Type B pancreatic cell (in vitro differentiated cells): ENCODE measurements at places on chromosomes 7 and 10.

- peak; percentile 76 for DNase-seq
Measured at GRCh38 chr10:119207713-119208552, 562 bp downstream of the GRK5 start.

GRCh38 chr10:48307711-48308018 is 1.2 kb downstream of the MAPK8 start:
- DNase-seq, result no peak

GRCh38 chr10:18767981-18768380 is 108.8 kb downstream of the ARL5B start:
- no peak for DNase-seq

GRCh38 chr7:141079219-141079618 is 5.4 kb downstream of the TMEM178B start:
- DNase-seq, result no peak

GRCh38 chr10:46312953-46313352 is 26.2 kb downstream of the ANTXRL start:
- DNase-seq, result peak; percentile 42

DNA sequence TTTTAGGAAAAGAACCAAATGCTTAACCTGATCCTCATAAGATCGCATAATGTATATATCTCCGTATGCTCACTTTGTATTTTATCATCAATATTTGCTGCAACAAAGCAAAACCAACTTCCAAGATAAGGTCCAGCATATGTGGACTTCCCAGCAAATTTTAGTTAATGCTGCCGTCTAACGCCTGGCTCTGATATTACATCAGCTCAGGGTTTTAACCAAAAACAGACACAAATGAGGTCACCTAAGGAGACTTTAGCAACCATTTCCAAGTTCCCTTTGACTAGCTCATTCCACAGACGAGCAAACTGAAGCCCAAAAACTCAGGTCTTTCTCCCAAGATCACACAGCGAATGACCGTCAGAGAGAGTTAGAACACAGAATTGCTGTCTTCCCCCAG is 59.4 kb upstream of the UCN3 start:
- DNase-seq, result no peak

DNA sequence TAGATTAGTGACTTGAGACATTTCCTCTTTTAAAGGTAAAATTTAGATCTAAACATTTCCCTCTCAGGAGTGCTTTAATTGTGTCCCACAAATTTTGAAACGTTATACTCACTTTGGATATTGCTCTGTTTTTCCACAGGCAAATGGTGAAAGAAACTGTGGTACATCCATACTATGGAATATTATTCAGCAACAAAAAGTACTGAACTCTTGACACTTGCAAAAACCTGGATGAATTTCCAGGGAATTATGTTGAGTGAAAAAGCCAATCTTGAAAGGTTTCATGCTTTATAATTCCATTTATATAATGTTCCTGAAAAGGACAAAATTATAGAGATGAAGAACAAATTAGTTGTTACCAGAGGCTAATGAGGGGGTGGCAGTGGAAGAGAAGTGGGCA is 153.3 kb upstream of the SVIL start:
- DNase-seq, result no peak

DNA sequence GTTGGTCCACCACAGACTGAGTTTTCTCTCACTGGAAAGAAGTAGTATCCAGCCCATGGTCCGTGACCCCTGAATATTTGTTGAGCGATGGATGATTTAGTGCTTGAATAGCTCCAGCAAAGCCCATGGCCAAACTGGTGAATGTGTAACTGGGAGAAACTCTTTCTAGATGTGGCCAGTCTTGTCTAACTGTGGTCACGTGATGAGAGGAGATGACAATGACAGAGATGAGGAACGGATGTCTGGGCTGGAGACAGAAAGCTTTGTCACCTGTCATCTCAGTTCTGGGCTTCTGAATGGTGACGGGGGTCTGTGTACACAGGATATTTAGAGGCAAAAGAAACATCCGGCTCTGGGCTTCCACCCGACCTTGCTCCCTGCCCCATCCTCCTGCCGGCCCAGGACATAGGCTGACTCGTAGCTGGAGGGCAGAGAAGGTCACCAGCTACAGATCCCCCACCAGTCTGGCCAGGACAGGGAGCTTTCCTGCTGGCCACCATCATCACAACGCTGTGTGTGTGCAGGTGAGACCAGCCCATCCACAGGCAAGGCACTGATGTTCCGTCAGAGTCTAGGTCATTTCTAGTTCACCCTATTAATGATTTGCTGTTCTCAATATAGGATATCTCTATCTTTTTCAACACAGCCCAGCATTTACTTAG is 152.5 kb upstream of the TNS3 start:
- DNase-seq, result no peak

GRCh38 chr7:123787220-123788007 is 38.6 kb upstream of the WASL start:
- no peak for DNase-seq

GRCh38 chr7:27740449-27741086 is 606 bp downstream of the TAX1BP1 start:
- DNase-seq, result peak; percentile 90

DNA sequence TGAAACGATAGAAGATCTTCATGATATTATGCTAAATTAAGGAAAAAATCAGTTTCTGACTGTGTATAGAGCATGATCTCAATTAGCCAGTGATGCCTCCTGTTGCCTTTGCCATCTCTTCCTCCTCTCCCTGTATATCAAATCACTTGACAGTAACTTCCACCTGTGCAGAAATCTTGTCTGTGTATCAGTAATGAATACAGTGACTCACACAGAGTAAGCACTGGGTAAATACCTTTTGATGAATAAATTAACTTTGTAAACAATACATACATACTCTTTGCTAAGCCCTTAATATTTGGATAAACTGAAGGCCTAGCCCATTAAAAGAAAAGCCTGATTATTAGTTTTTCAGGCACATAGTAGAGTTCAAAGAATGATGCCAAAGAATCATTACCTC is 610.6 kb upstream of the NRP1 start:
- DNase-seq, result no peak

DNA sequence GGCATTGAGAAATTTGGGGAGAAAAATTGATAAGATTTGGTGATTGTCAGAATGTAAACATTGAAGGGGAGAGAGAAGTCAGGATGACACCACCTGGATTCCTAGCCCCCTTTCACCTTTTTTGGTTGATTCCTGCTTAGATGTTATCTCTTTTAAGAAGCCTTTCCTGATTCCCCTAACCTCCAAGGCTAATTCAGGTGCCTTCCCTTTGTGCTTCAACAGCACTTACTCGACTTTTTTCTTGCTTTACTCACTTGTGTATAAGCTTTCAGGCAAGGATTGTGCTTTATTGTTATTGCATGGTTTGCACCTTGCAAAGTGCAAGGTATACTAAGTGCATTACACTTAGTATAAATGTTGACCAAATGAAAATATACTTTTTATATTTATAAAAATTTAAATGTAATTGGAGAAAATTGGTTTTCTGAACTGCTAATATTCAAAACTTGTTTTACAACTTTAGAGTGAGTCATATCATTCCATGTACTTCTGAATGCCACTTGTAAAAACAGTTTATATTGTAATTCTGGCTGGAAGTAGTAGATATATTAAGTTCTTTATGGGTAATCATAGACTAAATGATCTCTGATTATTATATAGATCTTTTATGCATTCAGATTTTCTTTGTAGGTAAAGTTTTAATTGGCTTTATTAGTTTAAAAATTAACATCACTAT is 13.2 kb downstream of the SHOC2 start:
- no peak for DNase-seq

- DNase-seq, result no peak
Measured at GRCh38 chr10:31581741-31582323, 262.8 kb downstream of the ZEB1 start.

DNA sequence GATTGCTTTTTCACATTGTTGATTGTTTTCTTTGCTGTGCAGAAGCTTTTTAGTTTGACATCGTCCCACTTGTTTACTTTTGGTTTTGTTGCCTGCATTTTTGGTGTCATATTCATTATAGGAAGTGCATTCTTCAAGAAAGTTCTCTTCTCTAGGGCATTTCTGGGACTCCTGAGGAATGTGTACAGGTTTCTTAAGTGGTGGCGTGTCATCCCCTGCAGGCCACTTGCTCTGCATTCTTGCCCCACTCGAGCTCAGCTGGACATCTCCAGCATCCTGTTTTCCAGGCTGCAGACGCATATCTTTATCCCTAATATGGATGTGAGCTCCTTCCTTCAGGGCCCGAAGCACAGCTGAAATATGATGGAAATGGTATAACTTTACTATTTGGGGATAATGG is 255.6 kb upstream of the HABP2 start:
- no peak for DNase-seq

DNA sequence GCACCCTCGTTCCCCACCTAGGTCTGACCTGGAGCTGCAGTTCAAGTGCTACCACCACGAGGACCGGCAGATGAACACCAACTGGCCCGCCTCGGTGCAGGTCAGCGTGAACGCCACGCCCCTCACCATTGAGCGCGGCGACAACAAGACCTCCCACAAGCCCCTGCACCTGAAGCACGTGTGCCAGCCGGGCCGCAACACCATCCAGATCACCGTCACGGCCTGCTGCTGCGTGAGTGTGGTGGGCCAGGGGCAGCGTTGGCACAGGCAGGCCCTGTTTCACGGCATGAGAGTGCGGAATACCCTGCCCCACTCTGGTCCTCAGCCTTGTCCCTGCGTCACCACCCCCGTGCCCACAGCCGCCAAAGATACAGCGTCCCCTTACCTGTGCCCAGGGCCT is 46.6 kb upstream of the PPIF start:
- DNase-seq, result no peak

DNA sequence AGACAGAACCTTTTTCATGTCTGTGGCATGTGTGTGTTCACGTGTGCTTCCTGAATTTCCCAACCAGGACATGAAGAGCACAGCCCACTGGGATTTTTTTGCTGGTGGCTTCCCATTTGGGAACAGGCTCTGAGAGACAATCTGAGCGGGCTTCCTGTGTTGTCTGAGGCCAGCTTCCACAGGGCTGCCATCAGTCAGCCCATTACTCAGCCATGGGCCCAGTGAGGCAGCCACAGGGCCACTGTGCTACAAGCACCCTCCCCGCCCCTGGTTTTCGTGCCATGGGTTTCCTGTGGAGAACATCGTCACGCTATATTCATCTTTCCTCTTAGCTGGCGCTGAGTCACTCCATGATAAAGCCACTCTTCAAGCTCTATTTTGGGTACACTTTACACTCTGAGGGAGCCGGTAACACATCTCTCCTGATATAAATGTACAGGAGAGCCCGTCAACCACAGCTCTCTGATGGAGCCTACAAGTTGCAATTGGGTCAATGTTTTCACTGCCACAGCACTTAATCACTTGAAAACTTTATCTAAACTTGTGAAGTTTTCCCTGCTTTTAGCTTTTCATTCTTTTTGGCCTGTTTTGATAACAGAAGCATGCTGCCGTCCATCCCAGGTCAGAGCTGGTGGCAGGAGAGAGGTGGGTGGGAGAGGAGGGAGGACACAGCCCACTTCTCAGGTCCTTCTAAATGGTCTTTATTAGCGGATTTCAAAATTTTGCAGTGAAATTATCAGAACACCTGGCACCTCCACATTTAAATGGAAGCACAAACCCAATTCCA is 96.9 kb downstream of the HIPK2 start:
- DNase-seq, result no peak

DNA sequence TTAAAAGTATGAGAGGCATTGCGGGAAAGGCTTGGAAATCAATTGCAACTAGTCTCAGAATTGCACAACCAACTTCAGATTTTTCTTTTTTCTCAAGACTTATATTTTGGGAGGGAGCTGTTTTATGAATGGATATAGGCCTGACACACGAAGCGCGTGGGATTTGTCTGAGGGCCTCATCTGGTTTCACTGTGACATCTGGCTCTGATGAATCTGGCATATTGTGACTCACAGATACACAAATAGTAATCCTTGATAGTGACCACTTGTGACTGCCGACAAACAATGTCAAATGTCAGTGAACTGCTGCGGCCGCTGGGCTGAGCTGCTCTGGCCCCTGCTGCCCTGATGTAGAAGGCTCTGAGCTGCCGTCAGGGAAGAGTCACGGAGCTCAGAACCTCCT is 655.1 kb downstream of the INHBA start:
- DNase-seq, result no peak

- no peak for DNase-seq
Measured at GRCh38 chr7:91537260-91538152, 273.3 kb downstream of the FZD1 start.

DNA sequence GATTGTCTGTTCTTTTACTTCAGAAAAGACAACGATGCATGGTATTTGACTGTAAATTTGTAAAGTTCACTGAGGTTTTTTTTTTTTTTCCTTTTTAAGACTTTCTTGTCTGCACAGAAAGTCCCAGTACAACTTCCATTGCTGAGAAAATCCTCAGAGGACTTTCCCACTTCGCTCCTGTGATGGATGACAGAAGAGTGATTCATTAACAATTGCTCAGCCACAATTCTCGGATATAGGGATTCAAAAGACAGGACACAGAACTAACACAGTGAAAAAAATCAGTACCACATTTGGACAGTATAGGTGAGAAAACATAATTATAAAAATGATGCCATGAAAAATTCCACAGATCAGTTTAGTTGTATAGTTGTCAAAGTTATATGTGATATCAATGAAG is 48.0 kb downstream of the SEC23IP start:
- no peak for DNase-seq

DNA sequence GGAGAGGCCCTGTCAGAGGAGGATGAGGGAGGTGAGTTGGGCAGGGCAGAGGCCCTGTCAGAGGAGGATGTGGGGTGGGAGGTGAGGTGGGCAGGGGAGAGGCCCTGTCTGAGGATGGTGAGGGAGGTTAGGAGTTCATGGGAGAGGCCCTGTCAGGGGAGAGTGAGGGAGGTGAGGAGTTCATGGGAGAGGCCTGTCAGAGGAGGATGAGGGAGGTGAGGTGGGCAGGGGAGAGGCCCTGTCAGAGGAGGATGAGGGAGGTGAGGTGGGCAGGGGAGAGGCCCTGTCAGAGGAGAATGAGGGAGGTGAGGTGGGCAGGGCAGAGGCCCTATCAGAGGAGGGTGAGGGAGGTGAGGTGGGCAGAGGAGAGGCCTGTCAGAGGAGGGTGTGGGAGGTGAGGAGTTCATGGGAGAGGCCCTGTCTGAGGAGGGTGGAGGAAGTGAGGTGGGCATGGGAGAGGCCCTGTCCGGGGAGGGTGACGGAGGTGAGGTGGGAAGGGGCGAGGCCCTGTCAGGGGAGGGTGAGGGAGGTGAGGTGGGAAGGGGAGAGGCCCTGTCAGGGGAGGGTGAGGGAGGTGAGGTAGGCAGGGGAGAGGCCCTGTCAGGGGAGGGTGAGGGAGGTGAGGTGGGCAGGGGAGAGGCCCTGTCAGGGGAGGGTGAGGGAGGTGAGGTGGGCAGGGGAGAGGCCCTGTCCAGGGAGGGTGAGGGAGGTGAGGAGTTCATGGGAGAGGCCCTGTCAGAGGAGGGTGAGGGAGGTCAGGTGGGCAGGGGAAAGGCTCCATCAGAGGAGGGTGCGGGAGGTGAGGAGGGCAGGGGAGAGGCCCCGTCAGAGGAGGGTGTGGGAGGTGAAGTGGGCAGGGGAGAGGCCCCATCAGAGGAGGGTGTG is 73.7 kb downstream of the INPP5A start:
- no peak for DNase-seq

- DNase-seq, result no peak
Measured at GRCh38 chr10:6737080-6737641, 157.1 kb upstream of the PRKCQ start.

GRCh38 chr10:86342111-86342863 is 24.3 kb downstream of the GRID1 start:
- no peak for DNase-seq

GRCh38 chr10:2908851-2909630 is 158.3 kb upstream of the PFKP start:
- DNase-seq, result no peak

GRCh38 chr7:370775-371118 is 80.8 kb downstream of the FOXL3 start:
- no peak for DNase-seq
